ENCODE measurements at places on chromosomes 13 and 19.

DNA sequence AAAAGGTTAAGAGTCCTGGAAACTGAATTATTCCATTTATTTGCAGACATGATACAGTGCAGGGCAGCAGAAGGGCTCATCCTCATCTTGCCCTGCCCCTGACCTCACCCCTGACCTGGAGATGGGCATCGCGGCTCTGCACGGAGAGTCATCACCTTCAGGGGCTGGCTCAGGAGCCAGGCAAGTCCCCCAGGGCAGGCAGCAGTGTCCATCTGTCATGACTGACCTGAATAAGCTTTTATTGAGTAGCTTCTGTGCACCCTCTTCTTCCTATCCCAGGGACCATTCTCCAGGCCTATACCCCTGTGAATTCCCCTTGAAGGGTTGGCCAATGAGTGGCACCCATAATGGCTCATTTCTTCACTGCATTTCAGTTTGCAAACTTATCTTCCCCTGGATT is 484.2 kb downstream of the ZNF536 start:
- no peak for DNase-seq

DNA sequence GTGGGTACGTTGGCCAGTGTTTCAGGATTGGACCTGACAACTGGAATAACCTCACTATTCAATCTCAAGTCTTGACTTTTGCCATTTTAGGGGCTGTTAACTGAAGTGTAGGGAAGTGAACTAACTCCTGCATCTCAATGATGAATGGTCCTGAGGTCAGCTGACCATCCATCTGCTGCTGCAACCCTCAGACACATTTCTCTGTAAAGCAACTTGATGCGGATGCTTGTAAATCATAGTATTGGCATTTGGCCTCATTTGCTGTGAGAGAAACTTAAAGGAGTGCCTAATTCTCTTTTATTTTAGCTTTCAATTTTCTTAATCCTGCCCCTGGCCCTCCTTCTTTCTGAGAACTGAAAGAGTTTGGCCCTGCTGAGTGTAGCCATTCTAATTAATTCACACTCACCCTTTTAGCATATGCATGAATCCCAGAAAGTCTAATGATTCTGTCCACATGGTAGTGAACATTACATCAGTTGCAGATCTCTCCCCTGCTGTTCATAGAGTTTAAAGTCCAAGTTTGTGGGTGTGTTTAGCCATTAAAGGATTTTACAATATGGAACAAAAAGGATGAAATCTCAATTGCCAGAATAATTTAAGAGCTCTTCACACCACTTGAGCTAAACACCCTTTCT is 1531.4 kb upstream of the SLC10A2 start:
- no peak for DNase-seq

- no peak for DNase-seq
Observed at GRCh38 chr13:61901946-61902541, 486.4 kb upstream of the PCDH20 start.

DNA sequence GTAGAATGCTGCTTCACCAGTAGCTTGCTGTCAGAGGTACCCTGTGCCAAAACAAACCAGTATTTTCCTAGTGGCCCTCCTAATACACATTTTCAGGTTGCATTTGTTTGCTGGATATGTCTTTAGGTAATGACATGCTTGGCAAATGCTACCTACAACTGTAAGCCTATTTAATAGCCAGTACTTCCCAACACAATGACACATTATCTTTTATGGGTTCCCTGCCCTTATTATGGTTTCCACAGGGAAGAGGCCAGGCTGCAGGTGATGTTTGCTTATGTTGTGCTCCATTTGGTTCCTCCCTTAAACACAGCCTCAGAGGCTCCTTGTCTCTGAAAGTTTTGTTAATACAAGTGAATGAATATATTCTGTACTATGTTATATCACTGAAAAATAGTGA is 24.7 kb downstream of the FRY start:
- DNase-seq: no peak

GRCh38 chr19:11399667-11400066 is 15.6 kb upstream of the EPOR start:
- DNase-seq: no peak

- no peak for DNase-seq
Observed at GRCh38 chr13:112248406-112248760, 127.8 kb upstream of the SPACA7 start.

DNA sequence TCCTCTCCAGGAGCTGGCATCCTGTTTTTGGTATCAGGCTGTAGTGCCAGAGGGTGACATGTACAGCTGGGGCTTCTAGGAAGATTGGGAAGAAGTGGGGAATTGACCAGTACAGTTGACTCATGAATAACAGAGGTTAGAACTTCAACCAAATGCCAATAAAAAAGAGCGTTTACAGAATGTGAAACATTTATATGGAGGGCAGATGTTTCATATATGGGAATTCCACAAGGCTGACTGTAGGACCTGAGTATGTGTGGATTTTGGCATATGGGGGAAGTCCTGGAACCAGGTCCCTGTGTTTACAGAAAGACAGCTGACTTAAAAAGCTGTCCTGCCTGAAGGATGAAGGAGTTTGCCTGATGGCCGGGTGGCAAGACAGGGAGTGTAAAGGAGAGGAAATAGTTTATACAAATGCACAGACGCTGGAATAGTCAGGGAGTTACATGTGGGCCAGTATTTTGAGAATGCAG is 5.2 kb downstream of the CHAMP1 start:
- no peak for DNase-seq

DNA sequence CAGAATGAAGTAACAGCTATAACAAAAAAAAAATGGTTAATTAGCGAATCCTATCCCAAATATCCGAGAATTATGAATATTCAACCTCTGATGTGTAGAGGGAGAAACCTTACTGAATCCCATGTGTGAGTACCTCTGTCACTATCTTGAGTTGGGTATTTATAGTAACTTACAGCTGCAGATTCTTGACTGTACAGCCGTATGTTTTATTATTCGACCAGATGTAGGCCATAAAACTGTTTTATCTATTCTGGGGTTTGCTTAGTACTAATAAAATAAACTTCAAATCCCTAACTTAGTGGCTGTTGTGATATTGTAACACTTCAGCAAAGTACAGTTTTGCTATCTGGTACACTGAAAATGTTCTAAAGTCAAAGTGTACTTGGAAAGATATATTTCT is 120.0 kb downstream of the EFNB2 start:
- DNase-seq: no peak

Measured in effector memory CD4-positive, alpha-beta T cell (primary cell).